Natural killer cell (primary cell): ENCODE measurements at places on chromosomes 2 and 18. TPM values are rescaled to one million over a fixed set of nuclear protein-coding genes. Genes with fewer than 3 reads are reported as not detected.

UGT1A10 gene
- total RNA-seq = not detected

SLC30A3 gene
- not detected for total RNA-seq

RGPD8 gene
- 34.1 TPM for total RNA-seq

TCF4 gene
- 16.5 TPM for total RNA-seq

CNRIP1 gene
- not detected for total RNA-seq

RGPD4 gene
- total RNA-seq = not detected

CDK15 gene
- 2.5 TPM for total RNA-seq

ACADL gene
- not detected for total RNA-seq

CCDC142 gene
- 25.2 TPM for total RNA-seq

BOK gene
- 23.7 TPM for total RNA-seq

CFAP65 gene
- not detected for total RNA-seq

HRH4 gene
- 13.9 TPM for total RNA-seq

REG3G gene
- total RNA-seq = not detected

DPYSL5 gene
- not detected for total RNA-seq
